NCI-H774 (cell line): ENCODE measurements at places on chromosomes 12 and 14.

DNA sequence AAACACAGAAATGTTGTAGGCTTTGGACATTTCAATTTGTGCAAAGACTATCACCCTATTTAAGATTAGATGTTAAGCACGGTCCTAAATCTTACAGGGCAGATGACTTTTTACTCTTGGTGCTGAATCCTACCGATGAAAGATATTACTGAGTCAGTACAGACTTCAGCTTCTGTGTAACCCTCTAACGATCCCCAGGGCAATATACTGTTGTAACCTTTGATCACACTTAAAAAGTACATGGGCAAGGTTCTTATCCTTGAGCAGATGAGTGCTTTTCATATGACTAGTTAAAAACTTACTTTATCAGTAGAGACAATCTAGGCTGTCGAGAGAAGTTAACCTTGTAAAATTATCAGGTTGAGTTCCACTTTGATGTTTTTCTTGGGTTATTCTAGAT is 22.5 kb downstream of the PDE3A start:
- DNase-seq: no peak

DNA sequence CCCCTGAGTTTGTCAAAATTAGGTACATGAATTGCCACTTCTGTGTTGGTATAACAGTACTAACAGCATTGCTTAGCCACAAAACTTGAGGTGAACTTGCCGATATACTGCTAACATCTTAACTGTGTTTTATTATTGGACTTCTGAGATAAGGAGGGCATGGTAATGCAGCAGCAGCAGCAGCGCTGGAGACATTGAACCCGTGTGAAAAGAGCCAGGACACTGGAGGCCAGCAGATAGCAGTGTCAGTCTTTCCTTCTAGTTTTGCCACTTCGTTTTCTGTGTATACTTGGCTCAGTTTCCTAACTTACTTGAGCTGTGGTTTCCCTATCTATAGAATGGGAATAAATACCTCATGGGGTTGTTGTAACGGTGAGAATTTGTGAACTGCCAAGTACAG is 82.7 kb downstream of the KTN1 start:
- DNase-seq: no peak

DNA sequence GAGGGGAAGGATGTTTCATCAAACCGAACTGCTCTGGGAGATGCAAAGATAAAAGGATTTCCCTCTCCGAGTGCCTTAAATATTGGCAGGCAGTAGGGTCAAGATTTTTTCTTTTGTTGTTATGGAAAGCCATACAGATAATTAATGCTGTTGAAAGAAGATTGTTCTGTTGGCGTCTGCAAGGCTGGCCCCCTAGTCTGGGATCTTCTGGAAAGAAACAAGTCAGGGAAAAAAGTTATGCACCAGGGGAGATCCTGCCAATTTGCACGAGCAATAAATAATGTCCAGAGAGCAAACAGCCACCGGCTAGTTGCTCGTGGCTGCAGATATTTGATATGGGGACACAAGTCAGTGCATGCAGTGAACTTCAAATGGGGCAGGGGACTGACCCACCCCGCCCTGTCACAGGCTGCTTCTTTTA is 202.1 kb upstream of the MYL2 start:
- no peak for DNase-seq

GRCh38 chr14:70366911-70367310 is 7.4 kb upstream of the COX16 start:
- DNase-seq: no peak

- no peak for DNase-seq
Measured at GRCh38 chr14:65277027-65277426, 135.5 kb upstream of the FUT8 start.

DNA sequence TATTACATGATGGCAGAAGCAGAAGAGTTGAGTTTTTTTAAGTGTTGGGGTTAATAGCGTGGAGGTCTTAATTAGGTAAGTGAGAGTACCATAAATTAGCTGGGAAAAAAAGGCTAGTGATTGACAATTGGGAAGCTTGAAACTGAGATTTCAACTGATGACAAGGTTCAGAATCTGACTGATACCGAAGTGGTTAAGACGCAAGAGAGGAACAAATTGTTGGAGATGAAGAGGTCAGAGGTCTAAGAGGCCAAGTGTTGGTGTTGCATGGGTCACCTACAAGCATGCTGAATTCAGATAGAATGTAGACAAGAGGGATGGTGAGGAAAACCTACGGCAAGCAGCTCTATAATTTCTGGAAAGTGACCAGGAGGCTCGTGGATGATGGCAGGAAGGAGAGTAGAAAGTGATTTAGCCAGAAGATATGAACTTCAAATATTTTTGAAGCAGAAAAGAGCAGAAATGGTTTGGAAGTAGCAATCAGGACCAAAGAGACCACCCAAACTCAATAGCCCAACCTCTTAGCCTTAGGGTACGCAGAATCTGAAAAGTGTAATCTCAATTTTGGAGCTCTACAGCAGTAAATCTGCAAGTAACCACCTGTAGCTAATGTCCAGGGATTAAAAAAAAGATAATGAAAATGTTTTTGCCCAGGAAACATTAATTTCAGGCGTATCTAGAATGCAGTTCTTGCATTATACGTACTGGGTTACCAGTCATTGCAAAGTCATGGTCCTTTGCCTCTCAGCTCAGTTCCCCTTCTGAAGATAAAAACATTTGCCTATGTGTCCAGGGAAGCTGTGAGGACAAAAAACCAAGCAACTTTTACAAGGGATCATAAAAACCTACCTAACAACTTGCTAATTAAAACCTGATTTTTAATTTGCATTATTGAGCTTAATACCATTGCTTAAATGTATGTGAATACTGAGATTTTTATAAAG is 1.7 kb upstream of the TMPO start:
- no peak for DNase-seq

DNA sequence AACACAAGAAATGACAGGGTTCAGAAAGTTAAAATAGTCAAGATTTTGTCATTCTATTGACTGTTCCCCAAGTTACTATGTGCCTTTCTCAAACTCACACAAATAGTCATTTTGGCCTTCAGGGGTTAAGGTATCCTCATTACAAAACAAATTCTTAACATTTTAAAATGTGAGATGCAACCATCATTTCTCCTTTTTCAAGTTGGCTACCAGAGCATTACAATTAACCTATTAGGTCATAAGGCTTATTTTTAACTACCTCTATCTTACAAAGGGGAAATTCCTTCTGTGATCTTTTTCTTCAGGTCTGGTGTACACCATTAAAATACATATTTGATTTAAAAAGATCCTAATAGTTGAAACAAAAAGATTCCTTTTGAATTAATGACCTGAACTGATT is 61.2 kb downstream of the SLC38A1 start:
- DNase-seq: no peak

- DNase-seq: no peak
Measured at GRCh38 chr12:127310548-127310947, 956.4 kb upstream of the TMEM132C start.

GRCh38 chr14:100339766-100340422 is 16.8 kb downstream of the SLC25A47 start:
- DNase-seq: no peak

DNA sequence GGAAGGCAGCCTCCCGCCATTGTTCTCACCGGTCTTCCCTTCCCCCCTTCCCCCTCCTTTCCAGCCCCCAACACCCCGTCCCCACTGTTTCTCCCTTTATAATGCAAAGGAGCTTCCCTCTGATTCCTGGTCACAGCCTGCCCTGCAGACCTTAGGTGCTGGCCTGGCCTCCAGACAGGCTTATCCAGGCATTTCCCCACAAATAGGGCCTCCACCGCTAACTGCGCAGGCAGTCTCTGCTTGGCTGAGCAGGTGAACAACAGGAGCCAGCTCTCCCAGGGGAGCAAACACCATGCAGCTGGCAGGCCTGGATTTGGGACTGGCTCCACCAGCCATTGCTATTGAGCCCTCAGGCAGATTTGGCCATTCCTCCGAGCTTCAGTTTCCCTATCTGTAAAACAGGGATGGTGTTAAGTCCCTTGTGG is 46.0 kb downstream of the SMIM41 start:
- no peak for DNase-seq

DNA sequence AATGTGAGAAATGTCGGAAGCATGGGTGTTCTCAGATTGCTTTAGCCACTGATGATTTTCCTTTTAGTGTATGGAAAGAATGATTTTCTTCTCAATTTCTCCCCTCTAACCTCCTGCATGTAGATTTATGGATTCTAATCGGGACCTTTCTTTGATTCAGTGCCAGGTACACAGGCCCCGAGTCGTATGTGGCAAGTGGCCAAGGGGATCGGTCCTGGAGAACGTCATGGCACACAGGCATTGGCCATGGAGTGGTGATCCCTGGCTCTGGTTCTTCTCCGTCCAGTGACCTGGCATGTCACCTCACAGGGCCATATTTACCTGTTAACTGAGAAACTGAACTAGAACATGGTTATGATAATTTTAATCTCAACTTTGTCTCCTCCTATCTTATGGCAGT is 58.1 kb downstream of the ETV6 start:
- no peak for DNase-seq

GRCh38 chr14:68663385-68664076 is 129.3 kb downstream of the ZFP36L1 start:
- DNase-seq: no peak

DNA sequence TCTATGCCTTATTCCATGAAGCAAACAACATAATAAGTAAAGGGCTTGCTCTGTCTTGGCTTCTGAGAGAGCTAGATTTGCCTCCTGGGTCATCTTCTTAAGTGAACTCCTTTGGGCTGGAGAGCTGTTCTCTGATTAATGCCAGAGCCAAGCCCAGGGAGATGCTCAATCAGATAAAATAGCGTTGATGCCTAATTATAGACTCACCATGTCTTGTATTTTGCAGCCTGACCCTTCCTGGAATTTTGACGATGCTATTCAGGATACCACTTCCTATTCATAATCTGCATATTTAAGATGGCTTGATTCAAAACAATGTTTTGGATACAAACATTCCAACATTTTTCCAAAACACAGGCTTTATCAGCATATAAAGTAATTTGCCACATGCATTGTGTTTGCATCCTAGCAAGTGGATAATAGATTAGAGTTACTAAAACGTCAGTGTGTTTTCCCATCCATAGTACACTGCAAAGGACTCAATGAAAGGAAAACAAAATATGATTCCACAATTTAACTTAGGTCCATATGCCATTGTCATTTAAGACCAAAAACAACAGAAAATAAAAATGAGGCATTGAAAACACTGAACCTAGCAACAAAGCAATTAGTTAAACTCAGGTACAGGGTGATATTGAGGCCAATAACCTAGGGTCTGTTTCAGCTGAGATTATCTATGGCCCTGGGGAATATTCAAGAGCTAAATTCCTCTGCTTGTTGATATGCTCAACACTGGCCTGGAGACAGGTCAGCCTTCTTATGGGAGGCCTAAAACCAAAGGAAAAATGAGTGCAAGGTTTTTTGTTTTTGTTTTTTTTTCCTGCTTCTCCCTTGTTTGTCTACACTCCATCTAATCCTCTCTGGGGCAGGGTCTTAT is 184.2 kb upstream of the FOXN3 start:
- no peak for DNase-seq

DNA sequence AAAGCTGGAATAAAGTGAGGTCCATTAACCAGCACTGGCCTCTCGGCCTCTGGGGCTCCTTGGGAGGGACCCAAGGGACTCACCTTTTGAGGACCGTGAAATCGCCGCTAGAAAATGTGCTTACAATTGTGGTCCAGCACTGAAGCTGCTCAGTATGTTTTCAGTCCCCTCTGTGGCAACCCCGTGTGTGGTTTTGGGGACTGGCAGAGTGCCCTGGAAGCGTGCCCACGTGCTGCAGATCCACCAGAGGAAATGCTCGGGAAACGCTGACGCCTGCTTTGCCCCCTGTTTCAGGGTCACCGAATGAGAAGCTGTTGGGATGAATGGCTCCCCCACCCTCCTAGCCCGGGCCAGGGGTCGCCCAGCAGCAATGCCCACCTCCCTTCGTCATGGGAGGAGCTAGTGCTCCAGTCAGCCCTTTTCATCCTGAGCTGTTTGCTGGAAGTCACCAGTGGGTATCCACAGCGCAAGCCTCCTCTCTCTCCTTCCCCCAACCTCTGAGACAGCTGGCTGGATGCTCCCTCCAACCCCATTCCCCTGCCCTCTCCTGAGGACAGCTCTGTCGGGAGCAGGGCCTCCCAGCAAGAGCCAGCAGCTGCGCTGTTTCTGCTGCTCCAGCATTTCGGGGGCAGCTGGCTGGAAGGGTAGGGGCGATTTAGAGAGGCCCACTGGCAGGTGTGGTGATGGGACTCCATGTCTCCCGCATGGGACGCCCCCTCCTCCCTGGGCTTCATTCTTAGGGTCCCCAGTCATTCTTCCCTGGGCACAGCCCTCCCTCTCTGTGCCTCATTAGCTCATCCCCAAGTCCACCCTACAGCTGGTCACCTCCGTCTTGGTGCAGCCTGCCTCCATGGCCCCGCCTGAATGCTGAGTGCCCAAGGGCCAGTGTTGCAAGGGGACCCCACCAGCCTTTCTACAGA is 33.2 kb upstream of the PPP1R13B start:
- DNase-seq: no peak

GRCh38 chr12:50542448-50542847 is 37.7 kb downstream of the DIP2B start:
- peak; percentile 15 for DNase-seq

DNA sequence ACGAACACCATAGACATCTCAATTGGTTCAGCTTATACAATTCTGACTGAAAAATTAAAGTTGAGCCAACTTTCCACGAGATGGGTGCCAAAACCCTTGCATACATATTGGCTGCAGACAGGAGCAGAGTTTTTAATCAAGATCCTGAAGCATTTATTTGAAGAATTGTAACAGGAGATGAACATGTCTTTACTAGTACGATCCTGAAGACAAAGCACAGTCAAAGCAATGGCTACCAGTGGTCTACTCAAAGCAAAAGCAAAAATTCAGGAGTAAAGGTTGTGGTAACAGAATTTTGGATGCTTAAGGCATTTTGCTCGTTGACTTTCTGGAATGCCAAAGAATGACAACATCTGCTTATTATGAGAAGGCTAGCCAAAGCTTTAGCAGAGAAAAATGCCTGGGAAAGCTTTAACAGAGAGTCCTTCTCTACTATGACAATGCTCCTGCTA is 20.7 kb downstream of the ZDHHC17 start:
- DNase-seq: no peak

DNA sequence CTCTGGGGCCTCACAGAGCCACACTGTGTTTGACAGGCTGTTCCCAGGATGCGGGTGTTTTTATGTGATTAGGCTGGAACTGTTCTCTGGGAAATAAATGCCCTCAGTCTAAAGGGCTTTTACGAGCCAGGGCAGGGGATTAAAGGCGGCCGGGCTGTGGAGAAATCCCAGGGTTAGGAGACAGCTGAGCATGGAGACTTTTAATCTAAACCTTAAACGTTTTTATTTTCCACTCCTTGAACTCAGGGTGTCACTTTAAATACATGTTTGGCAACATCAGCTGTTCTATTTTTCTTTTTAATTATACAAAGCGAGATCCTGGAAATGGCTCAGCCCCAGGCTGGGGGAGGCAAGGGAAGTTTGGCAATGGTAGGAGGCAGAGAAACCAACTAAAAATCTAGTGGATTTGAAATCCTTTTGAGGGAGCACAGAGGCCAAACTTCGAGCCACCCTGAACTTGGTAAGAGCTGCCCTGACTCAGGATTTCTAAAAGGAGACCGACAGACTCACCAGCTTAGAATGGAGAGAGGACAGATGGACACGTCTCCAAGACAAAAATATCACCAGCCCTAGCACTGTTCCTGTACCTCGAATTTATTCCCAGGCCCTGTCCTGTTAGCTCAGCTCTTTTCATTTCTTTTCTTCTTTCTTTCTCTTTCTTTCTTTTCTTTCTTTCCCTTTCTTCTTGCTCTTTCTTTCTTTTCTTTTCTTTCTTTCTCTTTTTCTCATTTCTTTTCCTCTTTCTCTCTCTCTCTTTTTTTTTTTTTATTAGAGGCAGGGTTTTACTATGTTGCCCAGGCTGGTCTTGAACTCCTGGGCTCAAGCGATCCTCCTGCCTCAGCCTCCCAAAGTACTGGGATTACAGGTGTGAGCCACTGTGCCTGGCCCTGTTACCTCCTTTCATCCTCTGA is 15.8 kb upstream of the ORAI1 start:
- no peak for DNase-seq
